ACHN (cell line): ENCODE measurements at places on chromosomes 11 and 22.
A peak's percentile ranks its signal among the peaks of the same experiment; 100 is the strongest.

DNA sequence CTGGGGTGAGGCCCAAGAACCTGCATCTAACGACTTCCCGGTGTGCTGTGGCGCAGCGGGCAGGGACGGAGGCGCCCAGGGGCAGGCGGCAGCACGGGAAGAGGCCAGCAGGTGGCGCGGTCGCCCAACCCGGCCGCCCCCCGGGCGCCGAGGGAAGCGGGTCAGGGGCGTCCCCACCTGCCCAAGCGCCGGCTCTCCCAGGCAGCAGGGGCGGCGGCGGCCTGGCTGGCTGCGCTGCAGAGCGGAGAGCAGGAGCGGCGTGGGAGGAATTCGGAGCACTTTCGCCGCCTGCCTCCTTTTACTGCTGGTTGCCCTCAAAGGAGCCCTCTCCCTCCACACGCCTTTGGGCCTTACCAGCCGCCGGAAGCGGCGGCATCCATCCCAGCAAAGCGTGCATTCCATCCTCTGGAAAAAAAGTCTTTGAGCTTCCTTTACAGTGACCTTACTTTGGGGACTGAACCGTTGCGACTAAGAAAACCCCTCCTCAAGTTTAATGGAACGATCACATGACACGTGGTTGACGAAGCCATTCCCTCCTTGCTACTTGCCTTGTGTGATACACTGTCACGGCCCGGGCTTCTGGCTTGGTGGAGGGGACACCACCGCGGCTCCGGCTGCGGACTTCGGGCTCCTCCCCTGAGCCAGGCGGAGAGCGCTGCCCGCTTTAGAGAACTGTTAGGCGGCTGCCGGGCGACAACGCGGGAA, 106.8 kb upstream of the CLMP start:
- DNase-seq = peak; percentile 41

- no peak for DNase-seq
Measured at GRCh38 chr22:27299181-27300085, 502.1 kb downstream of the MN1 start.

GRCh38 chr11:113504586-113504985, 29.4 kb upstream of the DRD2 start:
- no peak for DNase-seq

DNA sequence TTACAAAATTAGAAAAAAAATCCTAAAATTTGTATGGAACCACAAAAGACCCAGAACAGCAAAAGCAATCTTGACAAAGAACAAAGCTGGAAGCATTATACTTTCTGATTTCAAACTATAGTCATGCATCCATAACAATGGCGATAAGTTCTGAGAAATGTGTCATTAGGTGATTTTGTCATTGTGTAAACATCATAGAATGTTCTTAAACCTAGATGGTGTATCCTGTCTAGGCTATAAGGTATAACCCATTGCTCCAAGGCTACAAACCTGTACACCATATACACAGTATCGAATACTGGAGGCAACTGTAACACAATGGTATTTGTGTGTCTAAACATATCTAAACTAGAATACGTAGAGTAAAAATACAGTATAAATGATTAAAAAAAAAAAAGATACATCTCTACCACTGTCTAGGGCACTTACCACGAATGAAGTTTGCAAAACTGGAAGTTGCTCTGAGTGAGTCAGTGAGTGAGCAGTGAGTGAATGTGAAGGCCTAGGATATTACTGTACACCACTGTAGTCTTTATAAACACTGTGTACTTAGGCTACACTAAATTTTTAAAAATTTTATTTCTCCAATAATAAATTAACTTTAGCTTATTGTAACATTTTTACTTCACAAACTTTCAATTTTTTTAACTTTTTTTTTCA, 18.1 kb upstream of the SC5D start:
- no peak for DNase-seq

- no peak for DNase-seq
Measured at GRCh38 chr22:44634426-44635321, 67.3 kb upstream of the PRR5 start.

GRCh38 chr11:34997952-34998528, 81.6 kb downstream of the PDHX start:
- peak; percentile 55 for DNase-seq

DNA sequence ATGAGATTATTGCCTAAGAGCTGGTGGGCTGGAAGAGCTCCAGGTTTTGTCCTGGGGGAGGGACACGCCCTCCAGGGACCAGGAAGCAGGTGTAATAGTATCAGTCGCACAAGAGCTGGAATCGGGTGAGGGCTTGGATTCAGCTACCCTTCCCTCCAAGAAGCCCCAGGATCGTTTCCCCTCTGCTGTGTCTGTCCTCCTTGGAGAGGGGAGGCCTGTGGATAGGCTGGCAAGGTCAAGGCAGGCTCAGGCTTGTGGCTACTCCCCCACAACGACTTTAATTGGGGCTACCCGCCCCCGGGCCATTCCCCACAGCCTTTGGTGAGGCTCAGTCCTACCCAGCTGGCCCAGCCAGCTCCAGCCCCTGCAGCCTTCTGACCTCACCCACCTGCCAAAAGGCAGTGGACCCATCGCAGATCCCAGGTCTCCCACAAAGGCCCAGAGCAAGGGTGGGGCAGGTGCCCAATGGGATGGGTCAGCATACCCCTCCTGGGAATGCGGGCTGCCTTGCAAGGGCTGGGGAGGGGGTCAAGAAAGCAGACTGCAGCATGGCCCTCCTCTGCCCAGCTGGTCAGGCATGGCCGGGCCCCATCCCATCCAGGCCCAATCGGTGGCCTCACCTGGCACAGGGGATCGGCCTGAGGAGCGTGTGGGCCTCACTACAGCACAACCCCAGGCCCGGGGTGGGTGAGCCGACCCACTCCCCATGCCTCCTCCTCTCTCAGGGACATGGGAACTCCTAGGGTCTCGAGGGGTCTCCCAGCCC, 1.0 kb downstream of the CTSD start:
- peak; percentile 38 for DNase-seq

DNA sequence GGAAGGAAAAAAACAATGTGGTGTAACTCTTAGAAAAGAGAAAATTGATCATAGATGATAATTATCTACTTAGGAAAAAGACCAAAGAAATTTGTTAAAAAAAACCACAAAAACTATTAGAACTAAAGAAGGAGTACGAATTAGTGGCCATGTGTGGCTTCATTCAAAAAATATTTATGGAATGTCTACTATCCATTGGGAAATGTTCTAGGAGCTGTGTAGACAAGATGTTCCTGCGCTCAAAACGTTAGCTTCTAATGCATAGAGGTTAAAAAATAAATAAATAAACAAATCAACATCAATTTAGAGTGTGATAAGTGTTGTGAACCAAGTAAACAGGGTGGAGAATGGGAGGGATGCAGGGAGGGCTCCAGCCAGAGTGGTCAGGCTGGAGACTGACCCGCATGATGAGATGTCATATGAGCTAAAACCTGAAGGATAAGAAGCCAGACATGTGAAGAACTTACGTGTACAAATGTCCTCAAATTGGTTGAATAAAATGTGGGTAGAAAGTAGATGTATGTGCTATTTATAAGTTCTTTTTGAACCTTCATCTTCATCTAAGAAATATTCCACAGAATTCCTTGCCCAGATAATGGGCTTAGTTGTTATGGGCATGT, 4.3 kb upstream of the EXPH5 start:
- no peak for DNase-seq

GRCh38 chr11:5527716-5528115, 11.2 kb upstream of the UBQLNL start:
- DNase-seq = no peak

DNA sequence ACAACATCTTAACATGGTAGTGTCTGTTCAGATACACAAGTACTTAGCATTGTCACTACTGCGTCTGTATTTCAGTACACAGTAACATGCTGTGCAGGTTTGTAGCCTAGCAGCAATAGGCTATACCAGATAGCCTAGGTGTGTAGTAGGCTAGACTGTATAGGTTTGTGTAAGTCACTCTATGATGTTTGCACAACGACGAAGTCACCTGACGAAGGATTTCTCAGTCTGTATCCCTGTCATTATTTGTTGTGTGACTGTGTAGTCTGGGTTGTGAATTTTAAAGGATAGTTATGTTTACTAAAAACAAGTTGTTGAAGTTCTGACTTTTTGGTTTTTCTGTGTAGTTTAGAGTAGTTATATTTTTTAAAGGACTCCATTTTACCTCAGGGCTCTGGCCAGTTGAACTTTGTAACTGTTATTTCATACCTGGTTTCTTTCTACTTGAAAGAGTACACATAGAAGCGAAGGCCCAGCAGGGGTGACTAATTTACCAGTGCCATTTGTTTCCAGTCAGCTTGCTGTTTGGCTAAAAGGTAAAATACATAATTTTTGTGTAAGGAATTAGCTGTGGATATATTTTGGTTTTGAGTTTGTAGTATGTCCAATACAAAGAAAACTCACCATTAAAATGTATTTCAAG, 72.3 kb downstream of the PPP6R3 start:
- no peak for DNase-seq

- no peak for DNase-seq
Measured at GRCh38 chr11:128658502-128658901, 35.4 kb upstream of the FLI1 start.

DNA sequence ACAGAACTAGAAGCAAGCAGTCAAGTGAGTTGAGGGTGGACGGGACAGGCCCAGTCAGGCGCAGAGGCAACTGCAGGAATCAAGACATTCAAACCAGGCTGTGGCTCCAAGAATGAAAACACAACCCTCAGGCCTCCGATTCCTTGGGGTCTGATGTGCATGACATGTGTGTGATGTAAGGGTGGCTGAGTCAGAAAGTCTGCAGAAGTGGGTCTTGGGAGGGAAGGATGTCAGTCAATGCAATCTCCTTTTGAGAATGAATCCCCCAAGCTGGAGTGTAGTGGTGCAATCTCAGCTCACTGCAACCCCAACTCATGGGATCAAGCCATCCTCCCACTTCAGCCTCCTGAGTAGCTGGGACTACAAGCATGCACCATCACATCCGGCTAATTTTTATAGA, 15.9 kb upstream of the PDE2A start:
- DNase-seq = no peak

GRCh38 chr11:10746871-10747270, 4.2 kb upstream of the CTR9 start:
- no peak for DNase-seq

GRCh38 chr22:35524966-35525686, 15.5 kb upstream of the RASD2 start:
- DNase-seq = no peak

GRCh38 chr22:40203572-40203971, 25.8 kb downstream of the TNRC6B start:
- no peak for DNase-seq

- no peak for DNase-seq
Measured at GRCh38 chr11:8086001-8086479, 5.0 kb downstream of the TUB start.

GRCh38 chr11:94653561-94653960, 86.4 kb downstream of the PIWIL4 start:
- DNase-seq = no peak
